ENCODE measurements at places on chromosomes 3 and 15.

- no peak for DNase-seq
Measured at GRCh38 chr3:173930251-173930650, 532.7 kb downstream of the NLGN1 start.

- no peak for DNase-seq
Measured at GRCh38 chr15:73442421-73442820, 543 bp upstream of the REC114 start.

- no peak for DNase-seq
Measured at GRCh38 chr3:17983106-17983505, 240.7 kb upstream of the TBC1D5 start.

DNA sequence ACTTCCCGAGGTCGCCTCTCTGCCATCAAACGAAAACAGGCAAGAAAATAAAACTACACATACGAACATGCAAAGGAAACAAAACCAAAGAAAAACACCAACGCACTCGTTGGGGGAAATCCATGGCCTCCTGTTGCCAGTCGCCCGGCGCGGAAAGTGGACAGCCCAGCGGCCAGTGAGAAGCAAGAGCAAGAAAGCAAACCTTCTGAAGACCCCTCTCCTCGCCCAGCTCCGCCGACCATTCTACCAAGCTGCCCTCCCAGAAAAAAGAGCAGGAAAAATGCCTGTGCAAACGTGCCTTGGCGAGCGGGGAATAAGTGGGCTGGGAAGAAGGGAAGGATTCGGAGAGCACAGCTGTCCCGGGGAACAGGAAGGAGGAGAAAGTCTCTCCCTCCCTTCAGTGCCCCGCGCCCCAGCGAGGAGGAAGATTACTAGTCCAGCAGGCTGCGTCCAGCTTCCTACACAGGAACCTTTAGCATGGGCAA is 802 bp upstream of the NECTIN3 start:
- no peak for DNase-seq

- peak; percentile 77 for DNase-seq
Measured at GRCh38 chr15:74958320-74958907, 1.8 kb upstream of the RPP25 start.

- DNase-seq: no peak
Measured at GRCh38 chr15:22872936-22873701, 34.7 kb downstream of the NIPA2 start.

GRCh38 chr3:16816048-16816780 is 68.5 kb upstream of the PLCL2 start:
- no peak for DNase-seq

DNA sequence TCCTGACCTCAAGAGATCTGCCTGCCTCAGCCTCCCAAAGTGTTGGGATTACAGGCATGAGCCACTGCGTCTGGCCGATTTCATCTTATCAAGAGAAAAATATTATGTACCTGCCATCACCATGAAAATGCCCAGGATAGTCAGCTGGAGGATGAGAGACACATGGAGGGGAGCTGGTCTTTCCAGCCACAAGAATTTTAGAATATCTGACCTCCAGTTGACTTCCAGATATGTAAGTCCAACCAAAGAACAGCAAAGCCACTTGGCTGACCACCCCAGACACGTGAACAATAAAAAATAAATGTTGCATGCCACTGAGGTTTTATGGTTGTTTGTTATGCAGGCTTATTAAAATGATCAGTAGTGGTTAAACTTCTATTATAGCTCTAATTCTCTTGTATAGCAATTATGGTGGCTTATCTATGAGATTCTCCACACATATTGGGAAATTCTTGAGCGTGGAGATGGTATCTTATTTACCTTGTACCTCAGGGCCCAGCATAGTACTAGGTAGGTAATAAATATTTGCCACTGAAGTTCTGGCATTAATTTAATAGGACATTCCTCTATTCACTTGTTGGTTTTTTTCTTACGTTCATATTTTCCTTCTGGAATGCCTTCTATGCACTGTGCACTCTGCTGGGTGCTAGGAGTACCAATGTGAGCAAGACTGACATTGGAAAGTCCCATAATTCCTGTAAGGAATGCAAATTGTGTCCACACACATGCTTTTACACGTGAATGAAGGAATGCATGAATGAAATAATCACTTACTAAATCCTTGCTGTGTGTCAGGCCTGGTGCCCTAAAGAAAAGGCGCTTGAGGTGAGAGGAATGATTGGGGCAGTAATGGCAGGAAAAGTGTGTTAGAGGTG is 77.6 kb downstream of the EDEM1 start:
- DNase-seq: no peak

- no peak for DNase-seq
Measured at GRCh38 chr15:76347482-76348055, 11.0 kb downstream of the ISL2 start.

GRCh38 chr3:166307756-166308350 is 470.6 kb upstream of the BCHE start:
- no peak for DNase-seq

GRCh38 chr15:90851114-90851513 is 17.3 kb upstream of the FURIN start:
- DNase-seq: no peak

- no peak for DNase-seq
Measured at GRCh38 chr3:112042842-112043280, 8.3 kb downstream of the TMPRSS7 start.

DNA sequence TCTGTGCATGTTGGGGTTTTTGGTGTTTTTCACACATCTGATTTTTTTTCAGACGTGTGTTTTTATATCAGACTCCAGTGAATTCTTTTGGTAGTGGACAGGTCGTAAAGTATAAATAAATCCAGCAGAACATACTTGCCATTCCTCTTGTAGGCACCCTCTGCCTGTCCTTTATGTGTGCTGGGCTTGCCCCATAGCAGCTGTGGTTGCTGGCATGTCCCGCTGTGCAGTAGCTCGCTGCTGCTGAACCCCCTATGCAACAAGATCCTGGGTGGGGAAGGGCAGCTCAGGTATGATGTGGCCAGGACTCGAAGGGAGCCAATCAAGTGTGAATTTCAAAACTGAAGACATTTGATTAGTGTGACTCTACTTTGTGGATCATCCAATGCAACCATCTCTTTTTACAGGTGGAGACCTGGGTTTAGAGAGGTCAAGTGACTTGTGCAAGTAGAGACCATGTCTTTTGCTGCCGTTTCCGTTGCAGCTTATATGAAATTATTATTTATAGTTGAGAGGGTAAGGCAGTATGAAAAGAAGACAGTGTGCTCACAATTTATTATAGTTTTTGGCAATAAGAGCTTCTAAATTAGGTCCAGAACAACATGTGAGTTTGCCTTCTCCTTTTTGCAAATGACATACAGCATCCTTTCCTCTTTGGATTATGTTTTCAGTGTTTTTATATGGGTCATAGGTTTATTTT is 350.8 kb upstream of the C2CD4B start:
- no peak for DNase-seq

GRCh38 chr3:185145511-185145910 is 7.3 kb downstream of the C3orf70 start:
- no peak for DNase-seq

- DNase-seq: no peak
Measured at GRCh38 chr3:71543371-71544016, 40.0 kb downstream of the FOXP1 start.

GRCh38 chr3:13242364-13242737 is 169.1 kb upstream of the IQSEC1 start:
- no peak for DNase-seq

- DNase-seq: no peak
Measured at GRCh38 chr3:47850564-47851410, 47.8 kb downstream of the DHX30 start.

GRCh38 chr3:138939561-138940241 is 7.2 kb downstream of the FOXL2 start:
- no peak for DNase-seq

DNA sequence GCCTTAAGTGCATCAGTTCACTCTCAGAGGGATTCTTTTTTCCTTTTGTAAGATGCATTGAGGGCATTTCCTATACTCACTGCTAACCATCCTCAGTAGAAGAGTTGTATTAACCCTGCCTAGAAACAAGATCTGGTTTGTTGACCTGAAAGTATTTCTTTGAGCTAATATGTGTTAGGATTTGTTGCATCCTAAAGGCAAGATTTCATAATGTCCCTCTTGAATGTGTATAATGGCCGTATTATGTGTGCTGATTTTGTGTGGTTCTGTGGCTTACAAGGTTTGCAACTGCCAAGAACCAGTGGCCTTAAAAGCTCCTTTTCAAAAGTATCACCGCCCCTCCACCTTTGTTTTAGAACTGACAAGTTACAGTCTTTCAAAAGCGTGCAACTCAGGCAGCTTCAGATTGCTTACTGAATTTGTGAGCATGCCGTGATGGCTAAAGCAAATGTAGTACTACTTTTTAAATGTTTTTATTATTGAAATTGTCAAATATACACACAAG is 182.0 kb upstream of the BHLHE40 start:
- no peak for DNase-seq

- no peak for DNase-seq
Measured at GRCh38 chr3:165156757-165157420, 39.3 kb downstream of the SLITRK3 start.

DNA sequence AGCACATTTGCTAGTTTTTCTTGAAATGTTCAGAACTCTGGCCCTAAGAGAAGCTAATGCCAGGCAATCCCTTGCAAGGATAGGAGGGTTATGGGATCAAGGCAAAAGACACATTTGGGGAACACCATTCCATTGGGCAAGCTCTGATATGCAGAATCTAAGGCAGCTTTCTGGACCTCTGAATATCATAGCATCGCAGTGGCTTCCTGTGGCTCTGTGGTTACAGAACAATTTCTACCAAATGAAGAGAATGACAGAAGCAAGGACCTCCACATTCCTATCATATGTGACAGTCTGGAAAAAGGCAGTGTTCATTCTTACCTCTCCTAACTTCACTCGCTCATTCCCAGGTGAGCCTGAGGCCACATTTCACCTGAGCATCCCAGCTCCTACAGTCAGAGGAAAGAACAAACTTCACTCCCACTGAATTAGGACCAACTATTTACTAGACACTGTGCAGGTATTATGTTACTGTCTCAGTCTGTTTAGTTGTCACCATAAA is 836.1 kb upstream of the CFAP20DC start:
- no peak for DNase-seq

GRCh38 chr3:13023235-13023970 is 49.8 kb downstream of the IQSEC1 start:
- DNase-seq: peak; percentile 63

DNA sequence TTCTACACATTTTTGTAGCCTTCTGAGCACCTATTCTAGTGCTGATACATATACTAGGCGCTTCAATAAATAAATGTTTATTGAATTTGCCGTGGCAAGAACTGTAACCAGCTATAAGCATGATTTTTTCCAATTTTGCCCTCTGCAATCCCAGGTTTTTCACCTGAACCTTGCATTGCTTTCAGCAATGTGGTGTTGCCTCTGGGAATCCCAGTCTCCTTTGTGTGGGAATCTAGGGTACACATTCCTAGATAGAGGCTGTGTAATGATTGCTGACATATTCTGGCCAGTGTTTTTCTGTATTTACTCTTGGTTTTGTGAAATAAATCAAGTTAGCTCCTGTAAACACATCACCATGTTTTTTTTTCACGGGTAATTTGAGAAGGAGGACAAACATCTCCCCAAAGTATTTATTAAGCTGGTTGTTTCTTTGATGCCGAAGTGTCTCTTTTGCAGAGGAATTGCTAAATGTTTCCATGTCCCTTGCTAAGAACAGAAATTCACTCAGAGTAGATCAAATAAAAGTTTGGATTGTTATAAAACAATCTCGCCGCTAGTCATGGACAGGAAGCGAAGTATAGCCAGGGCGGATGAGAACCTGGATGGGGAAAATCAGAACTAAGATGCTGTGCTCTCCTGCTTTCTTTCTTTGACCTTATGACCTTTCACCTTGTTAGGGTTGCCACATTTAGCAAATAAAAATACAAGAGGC is 1.2 kb downstream of the CFAP91 start:
- DNase-seq: no peak

- no peak for DNase-seq
Measured at GRCh38 chr15:75325922-75326321, 9.9 kb upstream of the COMMD4 start.

DNA sequence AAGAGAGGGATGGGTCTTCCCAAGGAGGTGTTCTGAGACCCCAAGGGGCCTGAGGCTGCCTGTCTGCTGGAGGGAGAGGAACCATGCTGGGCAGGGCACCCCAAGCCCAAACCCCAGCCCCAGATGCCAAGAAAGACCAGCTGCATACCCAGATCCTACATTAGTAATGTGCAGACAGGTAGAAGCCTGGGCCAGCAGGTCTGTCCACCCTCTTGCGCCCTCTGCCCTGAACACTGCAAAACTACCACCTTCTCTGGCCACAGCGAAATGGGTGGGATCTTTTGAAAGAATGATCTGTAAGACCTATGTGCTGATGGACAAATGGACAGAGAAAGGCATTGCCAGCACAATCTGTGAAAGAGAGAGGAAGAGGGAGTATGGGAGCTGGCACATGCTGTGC is 283.2 kb downstream of the EPHB1 start:
- DNase-seq: no peak

DNA sequence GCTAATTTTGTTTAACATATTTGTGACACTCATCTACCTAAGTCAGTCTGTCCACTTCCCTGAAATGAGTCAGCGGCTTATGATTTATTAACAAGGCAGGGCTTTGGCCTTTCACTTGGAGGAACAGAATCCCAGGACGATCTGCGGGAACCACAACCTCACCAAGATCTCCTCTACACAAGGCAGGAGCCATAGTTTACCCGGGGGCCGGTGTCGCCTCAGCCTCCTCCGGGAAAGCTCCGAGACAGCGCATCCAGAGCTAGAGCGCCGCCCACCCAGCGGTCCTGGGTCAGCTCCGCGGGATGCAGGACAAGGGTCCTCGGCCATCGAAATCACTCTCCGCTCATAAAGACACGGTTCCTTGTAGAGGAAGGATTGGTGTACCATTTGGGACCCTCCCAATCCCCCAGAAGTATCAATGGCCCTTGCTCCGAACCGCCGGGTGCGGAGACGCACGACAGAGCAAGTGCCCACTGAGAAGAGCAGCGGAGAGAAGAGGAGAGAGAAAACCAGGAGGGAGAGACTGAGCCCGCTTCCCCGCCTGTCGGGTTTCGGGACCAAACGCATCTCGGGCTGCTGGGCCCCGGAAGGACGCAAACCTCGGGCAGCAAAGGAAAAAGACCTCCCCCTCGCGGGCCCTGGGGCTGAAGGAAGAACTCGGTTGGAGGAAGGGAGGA is 13.1 kb upstream of the ALCAM start:
- peak; percentile 35 for DNase-seq
